Ureter (tissue), 1 donor: ENCODE measurements at places on chromosomes 2 and 18.
A peak's percentile ranks its signal among the peaks of the same experiment; 100 is the strongest.

- peak; percentile 59 for DNase-seq
These were observed 65.5 kb downstream of the FBXO15 start for GRCh38 chr18:74081966-74082741.

- no peak for DNase-seq
These were observed 62.4 kb upstream of the OTOF start for GRCh38 chr2:26540306-26540705.

DNA sequence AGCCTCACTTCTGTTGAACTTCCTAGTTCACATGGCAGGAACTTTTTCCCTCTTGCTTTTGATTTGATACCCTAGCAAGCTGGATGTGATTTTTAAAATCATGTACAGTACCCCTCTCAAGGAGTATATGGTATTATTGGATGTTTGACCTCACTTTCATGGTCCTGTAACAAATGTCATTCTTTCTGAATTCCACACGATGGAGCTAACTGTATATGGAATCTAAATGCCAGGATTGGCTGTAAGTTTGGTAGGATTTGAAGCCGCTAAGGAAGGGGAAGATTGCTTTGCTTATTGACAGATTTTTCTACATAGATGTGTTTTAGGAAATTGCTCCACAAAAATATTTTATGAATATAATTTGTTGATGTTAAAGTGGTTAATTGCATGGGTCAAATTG lies 18.3 kb downstream of the MAIP1 start:
- DNase-seq = no peak

- DNase-seq = no peak
These were observed 5.4 kb upstream of the CHRNG start for GRCh38 chr2:232533944-232534710.

GRCh38 chr18:72588360-72588759 lies 44.2 kb upstream of the CBLN2 start:
- DNase-seq = no peak

- DNase-seq = no peak
These were observed 14.3 kb downstream of the HTR2B start for GRCh38 chr2:231110551-231110950.

GRCh38 chr2:237551071-237551574 lies 15.3 kb upstream of the PRLH start:
- no peak for DNase-seq

DNA sequence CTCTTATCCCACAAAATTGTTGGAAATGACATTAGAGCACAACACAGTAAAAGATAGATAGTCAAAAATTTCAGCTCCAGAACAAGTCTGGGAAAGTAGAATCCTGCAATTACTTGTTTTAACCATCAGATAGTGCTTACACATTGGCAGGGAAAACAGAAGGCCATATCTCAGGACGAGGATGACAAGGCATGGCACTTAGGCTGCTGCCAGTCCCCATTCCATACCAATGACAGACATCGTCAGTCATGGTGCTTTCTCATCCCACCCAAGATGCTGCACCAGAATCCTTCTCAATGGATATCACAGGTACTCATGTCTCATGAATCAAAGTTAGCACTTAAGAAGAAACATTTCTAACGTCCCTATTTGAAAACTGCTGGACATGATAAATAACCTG lies 187.3 kb downstream of the NCKAP5 start:
- DNase-seq = no peak

DNA sequence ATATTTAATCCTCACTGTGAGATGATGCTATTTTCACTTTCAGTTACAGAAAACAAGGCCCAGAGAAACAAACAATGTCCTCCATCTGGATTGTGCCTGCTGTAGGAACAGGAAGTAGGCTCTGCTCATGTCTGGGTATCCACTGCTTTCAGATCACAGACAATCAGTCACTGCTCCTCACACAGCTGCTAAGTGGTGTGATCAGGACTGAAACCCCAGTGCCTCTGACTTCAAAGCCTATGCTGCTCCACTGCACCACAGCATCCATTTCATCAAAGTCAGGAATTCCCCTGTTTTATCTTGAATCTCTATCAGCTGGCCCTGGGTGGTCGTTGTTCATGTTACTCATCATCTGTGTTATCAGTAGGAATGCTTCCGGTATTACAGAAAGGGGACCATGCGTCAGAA lies 303.8 kb upstream of the TRIB2 start:
- DNase-seq = no peak

GRCh38 chr2:199147216-199147615 lies 310.5 kb downstream of the SATB2 start:
- DNase-seq = no peak

- no peak for DNase-seq
These were observed 86.3 kb downstream of the NDUFA10 start for GRCh38 chr2:239938651-239939486.

DNA sequence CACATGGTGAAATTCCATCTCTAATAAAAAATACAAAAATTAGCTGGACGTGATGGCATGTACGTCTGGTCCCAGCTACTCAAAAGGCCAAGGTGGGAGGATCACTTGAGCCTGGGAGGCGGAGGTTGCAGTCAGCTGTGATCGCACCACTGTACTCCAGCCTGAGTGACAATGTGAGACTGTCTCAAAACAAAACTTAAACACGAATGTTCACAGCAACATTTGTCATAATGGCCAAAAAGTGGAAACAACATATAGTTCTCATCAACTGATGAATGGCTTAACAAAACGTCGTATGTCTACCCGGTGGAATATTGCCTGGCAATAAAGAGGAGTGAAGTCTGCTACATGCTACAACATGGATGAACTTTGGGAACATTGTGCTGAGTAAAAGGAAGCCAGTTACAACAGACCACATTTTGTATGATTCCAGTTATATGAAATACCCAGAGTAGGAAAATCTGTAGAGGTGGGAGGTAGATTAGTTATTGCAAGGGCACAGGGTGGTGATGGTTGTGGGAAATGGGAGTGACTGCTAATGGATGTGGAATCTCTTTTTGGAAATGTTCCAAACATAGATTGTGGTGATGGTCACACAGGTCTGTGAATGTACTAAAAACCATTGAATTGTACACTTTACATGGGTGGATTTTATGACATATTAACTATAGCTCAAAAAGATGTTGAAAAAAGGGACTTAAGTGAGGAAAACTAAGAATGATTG lies 478.2 kb downstream of the PTPRM start:
- no peak for DNase-seq

- no peak for DNase-seq
These were observed 98.6 kb downstream of the MTCL1 start for GRCh38 chr18:8803957-8804356.

- no peak for DNase-seq
These were observed 329.0 kb downstream of the PTPRM start for GRCh38 chr18:7896161-7896560.

- DNase-seq = no peak
These were observed 14.5 kb downstream of the CERS6 start for GRCh38 chr2:168470320-168471162.

- no peak for DNase-seq
These were observed 258.6 kb upstream of the CRIM1 start for GRCh38 chr2:36097022-36097421.

GRCh38 chr2:20582600-20583221 lies 68.2 kb downstream of the HS1BP3 start:
- no peak for DNase-seq

DNA sequence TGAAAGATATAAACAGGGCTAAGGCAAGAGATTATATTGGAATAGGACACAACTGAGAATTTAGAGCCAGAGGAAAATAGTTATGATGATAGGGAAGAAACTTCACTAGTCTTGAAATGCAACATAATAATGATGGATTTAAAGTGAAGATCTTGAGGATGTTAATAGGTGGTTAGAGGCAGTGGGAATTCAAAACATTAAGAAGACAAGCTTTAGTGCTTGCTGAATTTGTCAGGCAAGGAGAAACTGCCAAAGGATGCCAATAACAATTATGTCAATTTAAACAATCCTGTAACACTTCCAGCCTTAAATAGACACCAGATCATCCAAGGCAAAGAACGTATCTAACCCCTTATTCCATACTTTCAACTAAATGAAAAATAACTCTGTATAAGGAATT lies 330.1 kb downstream of the ERBB4 start:
- DNase-seq = no peak

- no peak for DNase-seq
These were observed 20.7 kb upstream of the DNAH6 start for GRCh38 chr2:84495539-84496146.

DNA sequence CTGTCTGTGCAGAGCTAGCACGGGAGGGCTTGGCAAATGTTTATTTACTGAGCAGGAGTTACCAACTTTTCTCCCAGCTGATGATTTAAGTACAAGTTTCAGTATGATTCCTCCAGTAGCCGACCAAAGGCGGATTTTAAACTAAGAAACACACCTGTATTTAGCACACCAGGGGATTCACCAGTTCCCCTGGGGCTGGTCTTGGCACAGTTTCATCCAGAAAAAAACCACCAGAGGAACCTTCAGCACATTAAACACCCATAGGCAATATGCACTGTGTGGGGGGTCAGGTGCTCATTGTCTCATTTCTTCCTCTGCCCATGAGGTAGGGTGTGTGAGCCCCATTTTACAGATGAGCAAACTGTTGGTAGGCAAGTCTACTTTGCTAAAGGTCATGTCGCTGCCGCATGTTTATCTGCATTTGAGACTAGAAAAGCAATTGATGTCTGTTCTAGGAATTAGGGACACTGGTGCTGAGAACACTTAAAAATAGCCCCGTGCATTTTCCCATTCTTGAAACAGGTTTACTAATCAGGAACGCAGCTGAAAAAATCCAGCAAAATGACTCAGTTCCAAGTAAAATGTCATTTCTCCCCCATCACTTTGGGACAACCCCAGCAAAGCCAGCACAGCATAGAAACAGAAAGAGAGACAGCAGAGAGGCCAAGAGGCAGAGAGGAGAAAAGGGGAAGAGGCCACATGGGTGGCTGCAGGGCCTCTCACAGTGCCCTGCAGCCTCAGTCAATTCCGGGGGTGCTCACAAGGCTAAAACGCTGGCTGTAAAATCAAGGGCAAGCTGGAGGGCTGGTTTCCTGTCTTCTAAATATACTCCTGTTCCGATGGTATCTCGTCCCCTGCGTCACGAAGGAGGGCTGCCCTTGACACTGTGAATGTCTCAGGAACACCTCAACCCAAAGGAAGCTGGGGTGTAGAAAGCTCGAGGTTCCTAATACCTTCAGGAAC lies 166.8 kb upstream of the ID2 start:
- no peak for DNase-seq

- no peak for DNase-seq
These were observed 9.4 kb downstream of the CABLES1 start for GRCh38 chr18:23144640-23145039.

GRCh38 chr2:9380702-9381628 lies 42.4 kb downstream of the ITGB1BP1 start:
- DNase-seq = no peak

DNA sequence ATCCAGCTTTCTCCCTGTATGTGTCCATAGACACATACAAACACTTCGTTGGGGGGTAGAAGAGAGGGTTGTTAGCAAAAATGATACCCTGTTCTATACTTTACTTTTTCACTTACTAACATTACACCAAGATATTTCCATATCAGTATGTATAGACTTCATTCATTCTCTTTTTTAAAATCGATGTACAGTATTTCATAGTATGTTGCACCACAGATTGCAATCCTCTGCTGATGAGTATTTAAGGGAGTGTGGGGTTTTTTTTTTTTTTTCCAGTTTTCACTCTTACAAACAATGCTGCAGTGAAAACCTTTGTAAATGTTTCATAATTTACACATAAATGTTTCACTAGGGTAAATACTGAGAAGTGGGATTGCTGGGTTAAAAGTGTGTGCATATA lies 402.3 kb downstream of the LRATD1 start:
- no peak for DNase-seq

DNA sequence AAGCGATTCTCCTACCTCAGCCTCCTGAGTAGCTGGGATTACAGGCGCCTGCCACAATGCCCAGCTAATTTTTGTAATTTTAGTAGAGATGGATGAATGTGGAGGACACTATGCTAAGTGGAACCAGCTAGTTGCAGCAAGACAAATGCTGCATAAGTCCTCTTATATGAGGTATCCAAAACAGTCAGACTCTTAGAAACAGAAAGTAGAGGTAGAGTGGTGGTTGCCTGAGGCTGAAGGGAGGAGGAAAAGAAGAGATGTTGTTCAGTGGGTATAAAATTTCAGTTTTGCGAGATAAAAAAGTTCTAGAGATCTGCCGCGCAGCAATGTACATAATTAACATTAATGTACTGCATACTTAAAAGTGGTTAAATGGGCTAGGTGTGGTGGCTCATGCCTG lies 145.3 kb upstream of the SPRED2 start:
- DNase-seq = no peak

DNA sequence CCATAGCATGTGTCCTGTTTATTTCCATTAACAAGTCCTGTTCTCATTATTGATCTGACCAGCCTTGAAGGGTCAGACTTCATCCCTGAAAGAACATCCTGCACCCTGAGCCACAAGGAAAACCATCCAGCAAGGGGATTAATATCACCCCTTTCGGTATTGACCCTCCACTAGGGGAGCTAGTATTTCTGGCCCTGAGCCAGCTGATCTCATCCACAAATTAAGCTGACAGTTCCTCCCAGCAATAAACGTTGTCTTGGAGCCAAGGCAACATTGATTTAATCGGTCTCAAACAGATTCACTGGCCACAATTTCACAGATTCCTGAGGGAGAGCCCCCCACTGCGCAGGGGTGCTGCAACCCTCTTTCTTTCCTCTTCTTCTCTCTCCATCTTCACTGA lies 353.1 kb upstream of the FANCL start:
- DNase-seq = no peak

DNA sequence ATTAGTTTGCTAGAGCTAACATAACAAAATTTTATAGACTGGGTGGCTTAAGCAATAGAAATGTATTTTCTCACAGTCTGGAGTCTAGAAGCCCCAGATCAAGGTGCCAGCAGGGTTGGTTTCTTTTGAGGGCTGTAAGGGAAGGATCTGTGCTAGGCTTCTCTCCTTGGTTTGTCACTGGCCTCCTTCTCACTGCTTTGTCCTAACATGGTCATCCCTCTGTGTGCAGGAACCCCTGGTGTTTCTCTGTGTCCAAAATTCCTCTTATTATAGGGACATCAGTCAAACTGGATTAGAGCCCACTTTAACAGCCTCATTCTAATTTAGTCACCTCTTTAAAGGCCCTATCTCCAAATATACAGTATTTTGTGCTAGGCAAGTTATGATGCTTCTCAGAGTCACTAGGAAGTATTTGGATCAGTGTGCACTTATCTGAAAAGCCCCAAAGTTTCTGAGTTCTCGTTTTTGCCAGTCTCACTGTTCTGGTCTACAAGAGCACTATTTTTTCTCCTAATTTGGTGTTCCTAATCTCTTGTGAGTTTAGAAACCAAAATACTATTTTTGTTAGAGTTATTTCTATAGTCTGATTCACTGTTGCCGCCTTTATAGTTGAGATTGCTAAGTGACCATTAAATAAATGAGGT lies 29.0 kb downstream of the ZC3H6 start:
- no peak for DNase-seq

GRCh38 chr2:37842732-37843440 lies 82.2 kb upstream of the RMDN2 start:
- no peak for DNase-seq

DNA sequence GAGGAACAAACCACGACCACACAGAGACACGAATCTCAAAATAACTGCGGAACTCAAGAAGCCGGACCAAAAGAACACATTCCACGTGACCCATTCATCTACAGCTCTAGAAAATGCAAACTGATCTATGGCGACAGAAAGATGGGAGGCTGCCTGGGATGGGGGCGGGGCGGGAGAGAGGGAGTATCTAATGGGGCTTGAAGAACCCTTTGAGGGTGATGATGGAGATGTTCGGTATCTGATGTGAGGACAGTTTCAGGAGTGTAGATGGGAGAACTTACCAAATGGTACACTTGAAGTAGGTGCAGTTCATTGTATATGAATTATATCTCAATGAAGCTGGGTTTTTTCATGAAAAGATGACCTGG lies 34.6 kb upstream of the KLF11 start:
- no peak for DNase-seq

- no peak for DNase-seq
These were observed 261.1 kb upstream of the FN1 start for GRCh38 chr2:215697003-215697402.
